ENCODE measurements at places on chromosomes 7 and 10.

- no peak for DNase-seq
Measured at GRCh38 chr10:100970914-100971811, 1.9 kb downstream of the SEMA4G start.

DNA sequence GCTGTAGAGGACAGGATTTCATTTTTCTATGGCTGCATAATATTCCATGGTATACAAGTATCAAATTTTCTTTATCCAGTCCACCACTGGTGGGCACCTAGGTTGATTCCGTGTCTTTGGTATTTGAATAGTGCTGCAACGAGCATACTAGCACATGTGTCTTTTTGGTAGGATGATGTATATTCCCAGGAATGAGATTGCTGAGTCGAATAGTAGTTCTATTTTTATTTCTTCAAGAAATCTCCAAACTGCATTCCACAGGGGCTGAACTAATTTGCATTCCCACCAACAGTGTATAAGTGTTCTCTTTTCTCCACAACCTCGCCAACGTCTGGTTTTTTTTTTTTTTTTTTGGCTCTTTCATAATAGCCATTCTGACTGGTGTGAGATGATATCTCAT, 550.0 kb downstream of the REEP3 start:
- peak; percentile 90 for DNase-seq

- DNase-seq, result peak; percentile 89
Measured at GRCh38 chr10:580778-581177, 108.7 kb downstream of the DIP2C start.

GRCh38 chr7:29562307-29562706, 1.3 kb upstream of the PRR15 start:
- no peak for DNase-seq

- DNase-seq, result no peak
Measured at GRCh38 chr7:135710417-135711138, 17.4 kb downstream of the SLC13A4 start.

- DNase-seq, result peak; percentile 73
Measured at GRCh38 chr7:41930538-41931262, 227.8 kb upstream of the INHBA start.

GRCh38 chr7:106152313-106152665, 40.2 kb upstream of the SYPL1 start:
- DNase-seq, result no peak

DNA sequence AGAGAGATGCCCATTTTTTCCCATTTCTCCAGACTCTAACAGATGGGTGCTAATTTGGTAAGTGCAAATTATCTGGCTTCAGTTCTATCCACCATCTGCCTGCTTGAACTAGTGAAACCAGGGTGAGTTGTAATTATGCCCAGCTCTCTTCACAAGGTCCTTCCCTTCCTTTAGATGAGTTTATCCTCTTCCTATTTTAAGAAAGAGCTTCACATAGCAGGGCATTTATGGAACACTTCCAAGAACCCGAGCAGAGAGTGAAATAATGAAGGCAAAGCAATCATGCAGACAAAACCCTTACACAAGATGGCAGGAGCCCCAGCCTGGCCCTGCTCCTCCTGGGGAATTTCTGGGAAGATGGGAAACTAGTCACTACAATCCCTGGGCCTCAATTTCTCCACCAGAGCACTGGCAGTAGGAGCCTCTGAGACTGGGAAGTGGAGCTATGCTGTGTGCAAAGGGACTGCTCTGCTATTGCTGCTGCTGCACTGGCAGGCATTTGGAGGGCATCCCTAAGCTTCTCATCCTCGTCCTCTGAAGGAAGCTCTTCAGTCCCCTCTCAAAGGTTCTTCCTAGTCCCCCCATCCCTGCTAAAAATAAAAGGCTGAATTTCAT, 33.7 kb upstream of the PLXNA4 start:
- no peak for DNase-seq

- no peak for DNase-seq
Measured at GRCh38 chr10:127999297-128000129, 92.6 kb downstream of the PTPRE start.

DNA sequence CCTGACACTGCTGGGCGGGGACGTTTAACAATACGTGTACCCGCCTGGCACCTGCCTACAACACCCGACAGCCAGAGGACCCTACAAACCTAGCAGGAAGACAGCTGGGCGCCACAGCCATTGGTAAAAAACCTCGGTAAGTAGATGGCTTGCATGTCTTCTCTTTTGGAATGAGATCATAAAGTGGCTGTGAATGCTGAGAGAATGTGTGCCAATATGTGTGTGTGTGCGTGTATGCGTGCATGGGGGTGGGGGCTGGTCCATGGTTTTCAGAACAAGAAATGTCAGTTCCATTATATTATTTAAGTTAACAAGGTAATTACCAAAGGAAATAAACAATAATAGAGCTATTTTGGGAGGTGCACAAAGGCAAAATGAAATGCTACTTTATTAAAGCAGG, 39.2 kb downstream of the PAPOLB start:
- no peak for DNase-seq

GRCh38 chr7:90749774-90750173, 153.7 kb downstream of the CDK14 start:
- DNase-seq, result peak; percentile 6

DNA sequence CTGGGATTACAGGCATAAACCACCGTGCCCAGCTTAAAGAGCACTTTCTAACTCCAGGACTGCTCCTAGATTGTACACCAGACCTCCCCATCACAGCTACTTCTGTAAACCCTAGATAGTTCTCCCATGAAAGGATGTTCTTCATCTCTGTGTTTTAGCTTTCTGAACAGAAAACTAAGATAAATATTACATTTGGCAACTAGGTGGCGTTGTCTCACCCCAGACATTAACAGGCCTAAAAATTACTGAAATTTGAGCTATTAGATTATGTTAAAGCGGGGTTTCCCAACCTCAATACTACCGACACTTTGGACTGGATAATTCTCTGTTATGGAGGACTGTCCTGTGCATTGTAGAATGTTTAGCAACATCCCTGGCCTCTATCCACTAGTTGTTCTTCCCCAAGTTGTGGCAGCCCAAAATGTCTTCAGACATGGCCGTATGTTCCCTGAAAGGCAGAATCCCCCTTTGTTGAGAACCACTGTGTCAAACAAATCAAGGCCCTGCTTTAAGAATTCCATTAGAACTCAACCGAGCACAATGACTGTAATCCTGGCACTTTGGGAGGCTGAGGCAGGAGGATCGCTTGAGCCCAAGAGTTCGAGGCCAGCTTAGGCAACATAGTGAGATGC, 19.1 kb downstream of the ATOH7 start:
- peak; percentile 30 for DNase-seq

- peak; percentile 40 for DNase-seq
Measured at GRCh38 chr7:98840722-98841121, 29.1 kb downstream of the TMEM130 start.

DNA sequence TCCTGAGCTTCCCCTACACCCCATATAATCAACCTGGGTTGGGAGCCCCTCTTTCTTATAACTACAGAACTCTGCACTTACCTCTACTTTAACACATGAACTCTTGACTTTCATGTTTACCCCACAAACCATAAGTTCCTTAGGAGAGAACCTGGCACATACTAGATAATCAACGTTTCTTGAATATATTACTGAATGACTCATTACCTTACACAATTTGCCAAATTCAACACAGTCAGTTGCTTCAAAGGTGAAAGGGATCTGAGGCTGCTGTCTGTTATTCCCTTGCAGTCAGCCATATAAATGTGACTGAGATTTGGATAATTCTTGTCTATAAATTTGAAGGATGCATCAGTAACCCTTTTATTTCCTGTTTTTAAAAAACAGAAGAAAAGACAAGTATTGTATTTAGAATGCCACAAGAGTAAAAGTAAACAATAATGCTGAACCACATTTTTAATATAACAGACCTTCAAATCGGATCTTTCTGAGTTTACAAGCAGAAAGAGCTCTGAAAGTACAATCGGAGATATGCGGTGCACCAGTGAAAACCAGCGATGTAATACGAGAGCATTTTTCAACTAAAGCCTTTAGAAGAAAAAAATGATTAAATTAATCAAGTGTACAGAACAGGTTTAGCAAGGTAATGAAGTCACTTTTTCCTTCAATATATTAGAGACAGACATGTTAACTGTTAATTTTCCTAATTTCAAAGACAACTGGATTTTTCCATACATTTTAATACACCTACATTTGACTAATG, 29.5 kb upstream of the LRRC17 start:
- DNase-seq, result no peak

DNA sequence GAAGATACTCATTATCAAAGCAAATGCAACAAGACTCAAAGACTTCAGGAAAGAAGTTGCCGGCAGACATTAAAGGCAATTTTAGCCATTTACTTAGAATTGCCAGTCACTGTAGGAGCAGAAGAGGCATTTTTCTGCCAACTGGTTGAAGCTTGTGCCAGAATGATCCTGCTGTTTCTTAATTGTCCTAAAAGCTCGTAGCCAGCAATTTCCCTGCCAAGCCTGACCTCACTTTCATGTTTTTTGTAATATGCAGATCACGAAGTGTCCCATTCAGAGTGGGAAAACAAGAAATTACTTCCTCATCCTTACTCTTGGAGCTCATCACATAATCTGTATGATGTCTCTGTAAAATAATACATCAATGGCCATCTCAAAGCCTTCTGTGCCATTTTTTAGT, 130.9 kb upstream of the ANKRD1 start:
- no peak for DNase-seq

GRCh38 chr7:155944901-155945300, 132.6 kb upstream of the SHH start:
- DNase-seq, result no peak

- no peak for DNase-seq
Measured at GRCh38 chr7:26916336-26916735, 51.9 kb upstream of the SKAP2 start.

GRCh38 chr10:115762029-115762428, 511.0 kb downstream of the GFRA1 start:
- peak; percentile 50 for DNase-seq

DNA sequence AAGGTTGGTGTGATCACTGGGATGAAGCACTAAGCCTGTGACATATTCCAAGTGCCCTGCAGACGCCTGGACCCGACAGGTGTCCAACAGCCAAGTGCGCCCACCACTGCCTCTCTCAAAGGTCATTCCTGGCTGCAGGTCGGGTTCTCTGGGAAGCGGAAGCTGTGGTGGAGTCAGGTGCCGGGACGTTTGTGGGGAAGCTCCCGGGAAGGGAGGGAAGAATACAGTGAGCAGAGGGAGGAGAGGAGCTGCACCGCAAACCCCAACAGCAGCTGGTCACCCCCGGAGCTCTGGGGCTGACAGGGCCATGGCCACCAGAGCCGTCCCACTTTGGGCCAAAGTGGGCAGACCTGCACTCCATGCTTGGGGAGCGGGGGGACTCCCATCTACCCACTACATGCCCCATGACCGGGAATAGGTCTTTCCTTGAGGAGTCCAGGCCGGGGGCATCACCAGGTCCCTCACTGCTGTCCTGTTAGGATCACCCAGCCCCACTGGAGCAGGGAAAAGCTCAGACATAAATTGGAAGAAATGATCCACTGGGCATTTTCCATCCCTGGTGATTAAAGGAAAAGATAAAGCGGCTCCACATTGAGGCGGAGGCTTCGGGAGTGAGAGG, 84.5 kb upstream of the PPP2R2D start:
- DNase-seq, result no peak

GRCh38 chr10:110457851-110458250, 39.9 kb upstream of the DUSP5 start:
- no peak for DNase-seq

DNA sequence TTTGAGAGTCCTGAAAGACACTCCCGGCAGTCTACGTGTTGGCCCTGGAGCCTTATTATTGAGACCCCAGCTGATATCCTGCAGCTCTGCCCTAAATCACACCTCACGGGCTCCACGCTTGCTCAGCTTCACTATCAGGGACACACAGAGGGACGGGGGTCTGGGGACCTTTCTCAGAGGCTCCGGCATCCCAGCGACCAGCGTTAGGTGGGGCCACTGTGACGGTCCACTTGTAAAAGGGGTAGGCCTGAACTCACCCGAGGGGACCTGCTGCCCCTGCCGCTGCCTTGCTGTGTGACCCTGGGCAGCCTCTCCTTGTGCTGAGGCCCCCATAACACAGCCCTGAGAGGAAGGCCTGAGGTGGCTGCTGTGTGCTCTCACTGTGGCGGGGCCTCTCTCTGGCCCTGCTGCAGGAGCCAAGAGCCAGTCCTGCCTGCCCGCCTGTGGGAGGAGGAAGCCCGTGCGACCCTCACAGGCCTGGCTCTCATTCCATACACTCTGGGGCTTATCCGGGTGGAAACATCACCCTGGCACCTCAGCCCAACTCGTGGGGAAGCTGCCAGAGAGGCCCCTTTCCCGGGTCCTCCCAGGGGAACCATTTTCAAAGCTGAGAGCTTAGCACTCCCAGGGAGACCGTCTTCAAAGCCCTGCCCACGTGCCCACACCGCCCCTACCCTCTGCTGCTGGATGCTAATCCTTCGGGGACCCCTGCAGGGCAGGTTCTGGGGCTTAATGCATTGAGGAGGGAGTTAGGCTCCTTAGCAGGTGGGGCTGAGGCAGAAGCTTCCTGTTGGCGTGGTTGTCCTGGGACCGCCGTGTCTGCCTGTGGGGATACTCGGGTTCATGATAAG, 21.7 kb downstream of the AQP1 start:
- no peak for DNase-seq

- no peak for DNase-seq
Measured at GRCh38 chr10:132321726-132322125, 10.3 kb upstream of the LRRC27 start.

GRCh38 chr10:52785418-52785817, 12.8 kb upstream of the MBL2 start:
- DNase-seq, result no peak

GRCh38 chr10:28915989-28916588, 238.8 kb downstream of the BAMBI start:
- no peak for DNase-seq

DNA sequence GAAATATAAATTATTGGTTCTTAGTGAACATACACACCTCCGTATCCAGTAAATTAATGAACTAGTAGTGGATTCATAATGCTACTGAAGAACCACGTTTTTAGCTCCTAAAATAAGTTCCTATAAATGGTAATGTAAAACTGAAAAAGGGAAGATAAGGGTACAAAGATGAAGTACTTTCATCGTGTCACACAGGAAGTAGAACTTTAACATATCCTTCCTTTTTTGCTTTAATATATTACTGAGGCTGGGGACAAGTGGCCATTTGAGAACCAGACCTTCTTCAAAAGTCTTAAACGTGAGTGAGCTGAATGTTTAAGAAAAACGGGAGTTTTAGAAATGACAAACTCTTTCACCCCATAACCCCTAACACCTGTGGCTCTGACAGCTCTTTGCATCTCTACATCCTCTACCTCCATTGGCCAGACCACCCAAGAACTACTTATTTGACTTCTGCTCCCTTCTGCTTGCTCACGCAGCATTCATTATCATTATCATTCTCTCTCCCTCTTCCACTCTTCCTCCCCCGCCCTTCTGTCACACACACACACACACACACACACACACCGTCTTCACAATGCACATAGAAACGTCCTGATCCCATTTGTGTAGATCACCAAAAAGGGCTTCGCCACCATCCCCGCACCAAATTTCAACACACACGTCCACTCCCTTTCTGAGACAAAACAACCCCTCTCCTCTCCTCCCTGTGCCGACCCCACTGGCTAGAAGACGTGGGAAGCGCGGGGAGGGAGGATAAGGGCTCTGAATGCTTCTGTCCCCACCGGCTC, 677 bp downstream of the SKAP2 start:
- DNase-seq, result peak; percentile 3
